ENCODE measurements at places on chromosomes 12 and 14.

GRCh38 chr12:78767264-78767981, 97.2 kb upstream of the SYT1 start:
- no peak for DNase-seq

DNA sequence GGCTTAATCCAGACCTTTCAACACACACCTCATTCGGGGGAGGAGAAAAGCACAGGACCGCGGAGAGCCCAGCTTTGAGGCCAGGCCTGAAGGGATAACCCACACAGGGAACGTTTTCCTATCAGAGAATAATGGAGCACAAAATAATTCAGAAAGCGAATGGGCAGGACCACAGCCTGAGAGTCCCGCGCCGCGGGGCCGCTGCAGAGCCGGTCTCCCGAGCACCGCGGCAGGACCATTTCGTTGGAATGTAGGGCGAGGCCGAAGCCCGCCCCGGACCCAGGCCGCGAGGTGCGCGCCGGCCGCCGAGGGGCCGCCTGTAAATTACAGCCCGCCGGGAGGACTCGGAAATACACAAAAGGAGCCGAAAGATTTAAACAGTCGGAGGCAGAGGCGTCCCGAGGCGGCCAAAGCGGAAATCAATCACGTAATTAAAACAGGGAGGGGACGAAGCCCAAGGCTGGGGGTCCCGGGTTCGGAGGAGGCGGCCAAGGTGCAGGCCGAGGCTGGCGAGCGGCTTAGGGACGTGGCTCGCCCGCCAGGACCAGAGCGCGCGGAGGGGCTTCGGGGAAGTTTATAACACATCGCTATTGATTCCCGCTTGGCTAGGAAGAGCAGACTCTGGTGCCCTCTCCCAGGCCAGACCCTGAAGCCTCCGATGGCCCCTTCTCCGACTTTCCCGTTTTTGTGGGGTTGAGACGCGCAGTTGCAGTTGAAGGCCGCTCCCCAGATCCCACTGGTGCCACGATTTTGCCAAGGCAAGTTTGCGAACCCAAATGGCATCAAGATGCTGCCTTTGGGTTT, 6.3 kb upstream of the HOXC4 start:
- DNase-seq, result no peak

GRCh38 chr14:73324533-73324932, 87.2 kb downstream of the PAPLN start:
- no peak for DNase-seq

DNA sequence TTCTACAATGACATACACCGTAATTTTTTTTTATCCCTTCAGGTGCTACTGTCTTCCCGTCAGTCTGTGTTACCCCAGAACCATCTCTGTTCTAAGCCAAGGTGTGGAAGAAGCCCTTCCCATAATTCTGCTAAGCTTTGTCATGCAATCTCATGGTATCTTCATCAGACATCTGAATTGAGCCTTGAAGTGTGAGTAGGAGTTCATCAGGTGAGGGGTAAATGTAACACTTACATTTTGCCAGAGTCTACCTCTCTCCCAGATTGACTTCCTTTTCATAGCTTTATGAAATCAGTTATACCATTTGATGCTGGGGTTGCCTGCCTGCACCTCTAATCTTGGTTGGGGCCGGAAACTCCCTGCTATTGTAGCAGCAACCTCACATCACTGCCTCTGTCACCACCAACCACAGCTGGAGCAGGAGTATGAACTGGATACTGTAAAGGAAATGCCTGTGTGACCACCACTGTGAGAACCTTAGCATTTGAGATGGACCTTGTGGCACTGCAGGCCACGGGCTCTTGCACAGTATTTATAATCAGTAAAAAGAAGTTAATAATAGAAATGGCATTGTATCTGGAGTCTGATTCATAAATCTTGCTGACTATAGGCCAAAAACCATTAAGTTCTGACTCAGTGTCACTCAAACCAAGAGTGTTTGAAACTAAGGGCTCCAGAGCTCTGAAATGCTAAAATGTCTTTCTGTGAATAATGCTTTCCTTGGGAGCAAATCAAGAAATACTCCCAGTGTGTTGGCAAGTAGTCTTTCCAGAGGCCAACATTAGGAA, 58.7 kb upstream of the STK38L start:
- DNase-seq, result peak; percentile 49

DNA sequence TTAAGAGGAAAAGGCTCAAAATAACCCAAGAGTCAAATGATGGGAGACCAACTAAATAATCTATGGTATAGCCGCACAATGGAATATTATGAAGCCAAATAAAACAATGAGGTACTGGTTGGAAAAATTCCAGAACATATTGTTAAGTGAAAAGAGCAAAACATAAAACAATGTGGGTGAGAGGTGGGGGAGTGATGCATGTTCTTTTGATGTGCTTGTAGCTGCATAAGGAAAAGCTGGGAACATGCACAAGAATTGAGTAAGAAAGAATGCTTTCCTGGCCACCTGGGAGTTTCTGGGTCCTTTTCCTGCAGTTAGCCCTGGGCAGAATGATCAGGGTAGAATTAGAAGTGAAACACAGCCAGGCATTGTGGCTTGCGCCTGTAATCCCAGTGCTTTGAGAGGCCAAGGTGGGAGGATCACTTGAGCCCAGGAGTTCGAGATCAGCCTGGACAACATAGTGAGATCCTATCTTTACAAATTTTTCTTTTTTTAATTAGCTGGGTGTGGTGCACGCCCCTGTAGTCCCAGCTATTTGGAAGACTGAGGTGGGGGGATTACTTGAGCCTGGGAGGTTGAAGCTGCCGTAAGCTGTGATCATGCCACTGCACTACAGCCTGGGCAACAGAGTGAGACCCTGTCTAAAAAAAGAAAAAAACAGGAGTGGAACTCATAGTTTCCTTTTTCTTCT, 7.9 kb downstream of the ABCB9 start:
- DNase-seq, result no peak

DNA sequence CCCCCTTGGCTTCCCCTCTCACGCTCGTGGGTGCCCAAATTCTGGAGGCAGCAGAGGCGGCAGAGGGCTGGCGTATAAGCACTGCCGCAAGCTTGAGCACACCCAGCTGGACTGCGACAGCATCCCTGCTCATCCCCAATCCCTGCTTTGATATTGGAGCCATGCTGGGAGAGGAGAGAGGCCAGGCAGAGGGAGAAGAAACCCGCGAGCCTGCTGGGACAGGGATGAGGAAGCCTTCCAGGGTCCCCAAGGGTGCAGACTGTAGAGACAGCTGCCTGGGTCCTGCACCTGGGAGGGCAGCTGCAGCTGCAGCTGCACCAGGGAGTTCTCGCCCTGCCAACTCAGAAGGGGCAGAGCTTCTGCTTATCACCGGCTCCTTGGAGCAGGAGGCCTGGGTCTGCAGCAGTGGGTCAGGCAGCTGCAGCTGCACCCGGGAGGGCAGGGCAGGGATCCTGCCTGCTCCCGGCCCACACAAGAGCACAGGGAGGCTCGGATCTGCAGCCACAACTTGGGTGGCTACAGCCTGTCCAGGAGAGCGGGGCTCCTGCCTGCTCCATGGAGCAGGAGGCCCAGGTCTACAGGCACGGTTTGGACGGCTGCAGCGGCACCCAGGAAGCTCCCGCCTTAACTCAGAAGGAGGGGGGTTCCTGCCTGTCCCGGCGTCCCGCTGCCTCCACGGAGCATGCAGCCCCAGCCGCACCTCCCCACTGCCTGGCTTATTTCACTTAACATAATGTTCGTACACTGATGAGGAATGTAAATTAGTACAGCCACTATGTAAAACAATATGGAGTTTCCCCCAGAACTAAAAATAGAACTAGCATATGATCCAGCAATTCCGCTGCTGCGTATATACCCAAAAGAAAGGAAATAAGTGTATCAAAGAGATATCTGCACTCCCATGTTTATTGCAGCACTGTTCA, 60.4 kb upstream of the SGPP1 start:
- no peak for DNase-seq

- DNase-seq, result no peak
These were observed 21.9 kb upstream of the KDM2B start for GRCh38 chr12:121602766-121603165.

DNA sequence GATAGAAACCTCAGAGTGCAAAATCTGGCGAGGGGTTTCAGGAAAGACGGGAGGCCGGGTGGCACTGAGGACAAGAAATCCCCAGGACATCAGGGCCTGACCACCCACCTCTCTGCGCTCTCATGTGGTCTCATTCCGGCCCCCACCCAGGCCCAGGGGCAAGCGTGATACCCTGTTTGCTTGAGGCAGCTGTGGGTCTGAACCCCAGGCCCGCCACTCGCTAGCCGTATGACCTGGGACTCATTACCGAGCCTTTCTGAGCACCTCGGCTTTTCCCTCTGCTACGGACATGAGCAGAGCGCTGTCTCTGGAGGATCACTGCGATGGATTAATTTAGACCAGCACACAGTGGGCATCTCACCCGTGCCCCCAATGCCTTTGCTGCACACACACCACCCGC, 25.5 kb upstream of the BCDIN3D start:
- no peak for DNase-seq

- no peak for DNase-seq
These were observed 51.9 kb upstream of the PTHLH start for GRCh38 chr12:28024231-28024995.

DNA sequence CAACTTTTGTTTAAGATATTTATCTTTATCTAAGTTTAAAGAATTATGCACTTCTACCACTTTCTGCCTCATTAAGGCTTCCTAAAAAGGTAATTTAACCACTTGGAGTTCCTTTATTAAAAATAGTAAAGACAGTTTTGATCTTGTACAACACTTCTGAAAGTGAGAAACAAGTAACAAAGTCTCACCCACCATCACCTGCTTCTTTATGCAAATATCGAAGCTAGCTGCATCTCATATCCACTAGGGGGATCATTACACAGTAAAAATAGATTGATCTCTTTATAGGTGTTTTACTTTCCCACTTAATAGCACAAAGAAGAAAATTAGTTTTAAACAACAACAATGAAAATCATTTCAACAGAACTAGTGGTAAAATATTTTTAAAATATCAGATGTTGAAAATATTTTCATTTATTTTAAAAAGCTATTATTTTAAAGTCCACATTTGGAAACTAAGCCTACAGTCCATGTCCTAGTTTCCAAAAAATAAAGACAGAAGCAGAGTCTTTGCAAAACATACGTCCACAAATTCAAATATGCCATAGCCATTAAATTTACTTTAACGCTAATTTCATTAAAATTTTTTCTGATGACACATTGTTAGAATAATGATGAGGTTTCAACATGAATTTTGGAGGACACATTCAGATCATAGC, 160.0 kb upstream of the SOX5 start:
- DNase-seq, result no peak

- no peak for DNase-seq
These were observed 64.7 kb downstream of the PPP2R5E start for GRCh38 chr14:63478437-63478852.

DNA sequence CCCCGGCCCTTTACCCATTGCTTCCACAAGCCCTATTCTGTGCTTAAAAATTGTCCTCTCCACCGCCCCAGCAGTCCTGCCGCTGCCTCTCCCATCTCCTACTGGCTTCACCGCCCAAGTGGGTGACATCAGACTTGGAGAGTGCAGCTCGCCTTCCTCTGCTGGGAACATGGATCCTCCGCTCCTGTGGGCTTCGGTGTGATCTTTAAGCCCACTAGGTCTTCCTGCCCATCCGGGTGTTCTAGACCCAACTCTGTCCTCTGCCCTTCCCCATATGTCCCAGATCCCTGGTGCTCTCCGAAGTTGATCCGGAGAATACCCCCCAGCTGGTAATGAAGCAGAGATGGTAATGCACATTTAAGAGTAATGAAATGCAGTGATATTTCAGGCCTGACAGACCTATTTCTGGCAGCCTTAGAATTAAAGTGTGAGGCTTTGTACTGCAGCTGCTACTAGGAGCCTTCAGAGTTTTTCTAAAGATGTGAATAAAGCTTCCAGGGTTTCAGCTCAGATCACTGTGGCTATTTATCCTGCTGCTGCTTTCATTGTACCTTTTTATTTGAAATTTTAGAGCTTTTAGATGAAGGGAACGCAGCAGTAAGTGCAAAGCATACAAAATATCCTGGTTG, 22.9 kb upstream of the CTDSP2 start:
- DNase-seq, result no peak

DNA sequence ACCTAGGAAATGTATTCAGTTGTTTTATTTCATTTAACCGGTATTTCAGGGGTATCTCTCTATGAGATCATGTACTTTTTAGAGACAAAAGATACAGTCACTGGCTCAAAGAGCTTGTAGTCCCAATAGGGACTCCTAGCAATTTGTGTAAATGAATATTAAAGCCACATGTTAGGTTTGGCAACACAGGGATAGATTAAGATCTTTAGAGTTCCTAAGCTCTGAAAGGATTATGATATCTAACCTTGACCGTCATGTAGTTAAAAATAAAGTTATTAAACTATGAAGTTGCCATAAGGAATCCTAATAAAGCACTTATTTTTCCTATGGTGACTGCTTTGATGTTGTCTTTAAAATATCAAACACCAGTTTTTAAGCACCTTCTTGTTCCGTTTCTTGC, 100.4 kb upstream of the FGD4 start:
- no peak for DNase-seq

DNA sequence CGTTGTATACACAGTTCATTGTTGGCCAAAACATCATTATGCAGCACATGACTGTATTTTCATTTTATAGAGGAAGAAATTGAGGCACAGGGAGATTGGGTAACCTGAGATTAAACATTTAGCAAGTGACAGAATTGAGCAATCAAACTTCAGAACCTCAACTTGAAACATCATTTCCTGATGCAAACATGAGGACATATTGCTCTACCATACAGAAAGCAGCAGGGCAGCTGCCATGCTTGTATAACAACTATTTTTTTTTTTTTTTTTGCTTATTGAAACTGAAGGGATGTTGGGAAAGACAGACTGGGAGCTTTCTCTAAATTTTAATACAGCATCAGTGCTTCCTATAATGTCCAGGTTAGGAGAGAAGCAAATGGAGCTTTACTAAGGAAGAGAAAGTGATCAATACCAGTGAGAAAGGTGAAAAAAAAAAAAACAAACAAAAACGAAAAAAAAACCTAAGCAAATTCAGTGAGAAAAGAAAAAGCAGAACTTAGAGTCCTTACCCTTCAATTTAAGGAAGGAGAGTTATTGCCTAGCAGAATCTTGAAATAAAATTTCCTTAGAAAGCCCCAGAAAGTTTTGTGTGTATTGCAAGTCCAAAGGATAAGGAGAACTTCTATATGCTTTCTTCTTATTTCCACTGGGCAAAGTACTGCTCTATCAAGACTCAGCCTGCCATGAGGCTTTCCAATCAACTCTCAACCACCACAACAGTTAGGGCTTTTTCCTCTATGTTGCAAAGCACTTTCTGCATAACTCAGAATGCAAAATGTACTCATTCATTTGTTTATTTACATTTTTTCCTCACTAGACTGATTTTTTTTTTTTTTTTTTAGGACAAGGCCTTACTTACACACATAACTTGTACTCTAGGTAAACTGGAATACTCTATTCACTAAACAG, 21.6 kb downstream of the BTG1 start:
- no peak for DNase-seq

DNA sequence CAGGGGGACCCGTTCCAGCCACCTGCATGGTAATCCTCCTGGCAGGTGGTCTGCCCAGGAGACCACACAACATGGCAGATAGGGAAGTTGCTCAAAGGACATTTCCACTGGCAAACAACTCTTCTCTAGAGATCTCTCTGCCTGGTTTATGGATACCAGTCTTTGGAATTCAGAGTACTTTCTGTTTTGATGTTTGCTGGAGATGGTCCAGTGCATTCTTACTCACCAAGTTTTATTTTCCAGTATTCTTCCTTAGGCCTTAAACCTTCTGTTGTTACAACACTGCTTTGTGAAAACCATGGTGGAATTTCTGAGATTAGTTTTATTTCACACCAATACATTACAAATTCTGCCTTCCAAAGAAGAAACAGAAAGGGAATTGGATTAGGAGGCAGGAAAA, 428.3 kb downstream of the FUT8 start:
- no peak for DNase-seq

All from activated naive CD8-positive, alpha-beta T cell treated with anti-CD3 and anti-CD28 coated beads, Interleukin-2, amount 50 U/mL, for 24 hours (primary cell).